ENCODE measurements at places on chromosomes 7 and 10.

DNA sequence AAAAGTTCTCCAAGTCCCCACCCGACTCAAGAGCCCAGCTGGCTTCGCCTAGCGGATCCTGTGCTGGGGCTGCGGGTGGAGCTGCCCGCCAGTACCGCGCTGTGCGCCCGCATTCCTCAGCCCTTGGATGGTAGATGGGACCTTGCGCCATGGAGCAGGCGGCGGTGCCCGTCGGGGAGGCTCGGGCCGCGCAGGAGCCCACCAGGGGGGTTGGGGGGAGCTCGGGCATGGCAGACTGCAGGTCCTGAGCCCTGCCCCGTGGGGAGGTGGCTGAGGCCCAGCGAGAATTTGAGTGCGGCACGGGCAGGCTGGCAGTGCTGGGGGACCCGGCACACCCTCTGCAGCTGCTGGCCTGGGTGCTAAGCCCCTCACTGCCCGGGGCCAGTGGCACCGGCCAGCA lies 57.0 kb downstream of the TBC1D12 start:
- DNase-seq, result no peak

GRCh38 chr7:7682861-7683260 lies 35.5 kb downstream of the RPA3 start:
- no peak for DNase-seq

DNA sequence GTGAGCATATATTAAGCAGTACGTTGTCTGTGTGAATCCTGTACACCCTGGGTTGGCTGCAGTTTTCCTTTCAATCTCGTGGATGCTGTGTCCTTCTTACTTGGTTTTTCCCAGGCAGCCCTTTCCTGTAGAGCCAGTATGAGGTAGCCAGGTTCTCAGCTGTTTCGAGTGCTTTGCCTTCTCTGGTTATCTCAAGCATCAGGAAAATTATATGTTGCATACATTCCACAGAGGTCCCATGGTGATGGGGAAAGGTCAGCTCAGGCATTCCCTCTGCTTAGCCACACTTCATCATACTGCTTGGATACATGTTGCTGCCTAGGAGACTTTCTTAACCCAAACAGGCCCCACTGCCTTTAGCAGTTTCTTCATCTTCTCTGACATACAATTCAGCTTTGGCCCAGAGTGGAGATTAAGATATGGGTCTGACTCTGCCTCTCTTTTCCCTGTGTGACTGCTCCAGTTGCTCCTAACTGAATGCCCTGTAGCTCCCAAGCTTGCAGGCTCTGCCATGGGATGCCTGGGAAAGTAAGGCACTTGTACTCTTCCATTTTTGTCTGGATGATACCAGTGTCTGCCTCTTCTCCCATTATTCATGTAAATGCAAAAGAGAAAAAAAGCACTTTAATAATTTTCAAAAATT lies 11.3 kb downstream of the GNAI1 start:
- DNase-seq, result no peak

GRCh38 chr7:19133886-19134285 lies 11.3 kb downstream of the FERD3L start:
- no peak for DNase-seq

GRCh38 chr7:101891936-101892640 lies 74.7 kb downstream of the CUX1 start:
- no peak for DNase-seq

GRCh38 chr7:96388620-96389383 lies 66.9 kb upstream of the SLC25A13 start:
- no peak for DNase-seq

- no peak for DNase-seq
These were observed 80.7 kb upstream of the BTBD16 start for GRCh38 chr10:122190176-122190943.

- no peak for DNase-seq
These were observed 629.8 kb downstream of the KCNMA1 start for GRCh38 chr10:77007834-77008233.

DNA sequence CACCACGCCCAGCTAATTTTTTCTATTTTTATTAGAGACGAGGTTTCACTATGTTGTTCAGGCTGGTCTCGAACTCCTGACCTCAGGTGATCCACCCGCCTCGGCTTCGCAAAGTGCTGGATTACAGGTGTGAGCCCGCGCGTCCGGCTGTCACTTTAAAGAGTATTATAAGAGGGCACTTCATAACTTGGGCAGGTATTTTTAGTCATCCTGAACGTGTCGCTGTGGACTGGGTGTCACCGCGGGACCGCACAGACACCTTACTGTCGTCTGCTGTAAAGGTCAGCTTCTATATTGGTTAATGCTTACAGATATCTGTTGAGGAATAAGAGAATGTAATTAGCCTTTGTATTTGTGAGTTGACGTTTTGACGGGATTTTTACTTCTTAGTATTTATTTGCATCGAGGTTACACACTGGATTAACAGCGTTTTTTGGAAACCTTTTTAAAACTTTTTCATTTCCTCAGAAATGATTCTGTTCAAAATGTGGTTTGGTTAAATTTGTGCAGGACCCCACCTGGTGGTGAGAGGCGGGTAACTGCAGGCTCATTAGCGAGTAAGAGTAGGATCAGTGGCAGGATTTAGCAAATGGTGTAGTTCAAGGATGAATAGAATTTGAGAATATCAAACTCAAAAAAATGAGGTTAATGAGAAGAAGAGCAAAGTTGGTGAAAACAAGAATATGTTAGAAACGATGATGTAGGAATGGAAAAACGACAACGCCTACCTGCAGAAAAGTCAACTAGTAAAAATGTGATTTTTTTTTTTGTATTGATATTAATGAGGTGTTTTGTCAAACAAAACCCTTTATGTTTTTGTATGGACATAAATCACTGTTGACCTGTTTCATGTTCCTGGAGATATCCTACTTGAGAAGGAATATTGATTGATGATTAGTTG lies 3.2 kb downstream of the DNAJB6 start:
- DNase-seq, result peak; percentile 74

GRCh38 chr7:150421831-150422230 lies 28.6 kb upstream of the GIMAP8 start:
- no peak for DNase-seq

- no peak for DNase-seq
These were observed 17.1 kb upstream of the GTPBP4 start for GRCh38 chr10:971150-971542.

GRCh38 chr7:70352088-70352487 lies 753.8 kb downstream of the AUTS2 start:
- DNase-seq, result no peak

DNA sequence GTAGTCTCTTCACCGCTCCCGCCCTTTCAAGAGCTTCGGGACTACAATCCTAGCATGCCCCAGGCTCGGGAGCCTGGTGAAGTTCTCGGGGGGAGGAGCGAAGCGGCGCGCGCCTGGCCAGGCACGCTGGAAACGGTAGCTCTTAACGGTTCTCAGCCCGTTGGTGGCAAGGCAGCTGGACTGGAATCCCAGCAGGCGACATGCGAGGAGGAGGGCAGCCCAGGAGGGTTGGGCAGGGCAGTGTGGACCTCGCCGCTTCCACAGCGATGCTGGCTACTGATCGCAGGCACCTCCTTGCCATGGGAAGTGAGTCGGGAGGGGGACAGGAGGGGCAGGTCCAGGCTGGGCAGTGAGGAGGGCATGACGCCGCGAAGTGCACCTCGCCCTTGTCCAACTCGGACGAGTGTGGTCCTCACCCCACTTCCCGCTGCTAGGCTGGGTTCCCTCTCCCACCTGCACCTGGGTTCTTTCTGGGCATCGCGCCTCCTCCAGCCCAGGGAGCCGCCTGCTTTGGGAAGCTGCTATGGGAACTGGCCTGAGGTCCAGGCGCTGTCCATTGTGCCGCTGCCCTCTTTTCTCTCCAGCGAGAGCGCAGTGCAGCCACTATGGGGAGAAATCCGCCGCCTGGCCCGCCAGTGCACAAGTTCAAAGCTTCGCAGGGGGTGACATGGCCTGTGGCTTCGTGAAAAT lies 367.8 kb upstream of the NUPR2 start:
- no peak for DNase-seq

GRCh38 chr7:158280448-158281144 lies 307.0 kb downstream of the PTPRN2 start:
- DNase-seq, result no peak

DNA sequence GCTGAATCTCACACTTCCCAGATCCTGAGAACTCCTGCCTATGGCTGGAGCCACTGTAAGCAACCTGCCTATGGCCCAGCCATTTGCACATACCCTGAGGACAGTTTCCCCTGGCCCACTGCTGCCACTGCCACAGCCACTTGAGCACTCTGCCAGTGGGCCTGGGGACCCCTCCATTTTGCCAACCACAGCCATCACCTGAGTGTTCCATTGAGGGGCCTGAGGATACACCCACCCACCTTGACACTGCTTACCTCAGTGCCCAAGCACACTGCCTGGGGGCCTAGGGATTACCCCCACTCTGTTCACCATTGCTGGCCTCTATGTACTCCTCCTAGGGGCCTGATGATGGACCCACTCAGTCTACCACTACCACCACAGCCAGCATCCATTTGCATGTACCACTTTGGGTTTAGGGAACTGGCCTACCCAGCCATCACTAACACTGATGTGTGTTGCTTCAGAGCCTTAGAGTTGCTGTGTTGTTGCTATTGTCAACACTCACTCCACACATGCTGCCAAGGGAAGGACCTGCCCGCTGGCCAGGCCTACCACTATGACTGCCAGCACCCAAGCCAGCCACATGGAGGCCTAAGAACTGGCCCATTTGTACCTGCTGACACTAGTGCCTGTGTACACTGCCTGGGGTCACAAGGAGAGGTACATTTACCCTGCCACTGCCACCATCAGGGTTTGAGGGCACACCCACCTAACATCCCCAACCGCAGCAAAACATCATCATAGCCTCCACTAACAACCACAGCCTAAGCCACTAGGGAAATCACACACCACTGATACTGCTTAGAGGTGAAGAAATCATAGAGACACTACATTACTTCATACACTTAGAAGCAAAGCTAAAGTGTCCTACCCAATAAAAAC lies 45.9 kb upstream of the ANTXRL start:
- no peak for DNase-seq

DNA sequence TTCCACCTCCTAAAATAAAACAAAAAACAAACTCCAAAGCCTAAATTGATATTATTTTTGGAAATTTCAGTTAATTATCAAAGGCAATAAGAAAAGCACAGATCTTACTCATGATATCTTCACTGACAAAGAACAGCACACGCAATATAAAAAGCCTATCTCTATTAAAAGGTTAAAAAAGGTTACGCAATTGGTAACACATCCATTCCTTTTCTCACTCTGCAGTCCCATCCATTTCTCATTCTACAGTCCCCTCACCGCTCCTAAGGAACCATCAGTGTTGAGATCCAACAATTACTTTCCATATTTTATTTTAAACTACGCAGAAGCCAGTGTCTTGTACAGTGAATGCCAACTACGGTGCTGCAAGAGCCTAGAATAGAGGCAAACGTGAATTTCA lies 1.3 kb downstream of the SEC61G start:
- no peak for DNase-seq

GRCh38 chr10:76769161-76769560 lies 868.4 kb downstream of the KCNMA1 start:
- DNase-seq, result no peak

GRCh38 chr7:44212018-44212417 lies 11.2 kb downstream of the YKT6 start:
- no peak for DNase-seq

DNA sequence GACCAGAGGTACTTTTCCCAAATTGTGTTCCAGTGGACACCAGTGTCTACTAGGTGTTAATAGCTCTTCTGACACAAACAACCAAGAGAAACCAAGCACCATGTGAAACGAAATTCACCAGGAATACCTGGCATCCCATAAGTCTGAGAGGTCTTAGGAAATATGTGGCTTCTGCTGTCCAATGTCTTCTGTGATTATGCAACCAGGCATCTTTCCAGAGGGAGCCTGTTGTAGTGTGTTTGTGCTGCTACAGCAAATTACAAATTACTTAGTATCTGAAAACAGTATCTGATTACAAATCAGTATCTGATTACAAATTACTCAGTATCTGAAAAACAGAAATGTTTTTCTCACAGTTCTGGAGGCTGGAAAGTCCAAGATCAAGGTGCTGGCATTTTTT lies 133.6 kb upstream of the NPVF start:
- DNase-seq, result no peak

GRCh38 chr7:108203537-108203936 lies 73.4 kb upstream of the LAMB4 start:
- DNase-seq, result no peak

DNA sequence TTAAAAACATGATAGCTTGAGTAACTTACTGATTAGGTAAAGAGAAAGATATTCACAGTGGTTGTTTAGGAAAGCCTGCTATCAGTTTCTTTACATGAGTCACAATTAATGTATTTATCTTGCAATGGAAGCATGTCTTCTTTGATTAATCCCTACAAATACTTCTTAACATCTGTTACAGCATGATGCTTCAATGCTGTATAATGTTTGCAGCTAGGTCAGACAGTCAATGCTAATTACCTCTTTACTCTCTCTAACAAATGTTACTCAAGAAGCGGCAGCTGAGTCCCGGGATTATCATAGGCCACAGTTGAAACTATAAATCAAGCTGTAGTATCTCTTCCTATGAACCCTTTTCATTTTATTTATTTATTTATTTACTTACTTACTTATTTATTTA lies 33.2 kb downstream of the ACBD5 start:
- DNase-seq, result no peak

DNA sequence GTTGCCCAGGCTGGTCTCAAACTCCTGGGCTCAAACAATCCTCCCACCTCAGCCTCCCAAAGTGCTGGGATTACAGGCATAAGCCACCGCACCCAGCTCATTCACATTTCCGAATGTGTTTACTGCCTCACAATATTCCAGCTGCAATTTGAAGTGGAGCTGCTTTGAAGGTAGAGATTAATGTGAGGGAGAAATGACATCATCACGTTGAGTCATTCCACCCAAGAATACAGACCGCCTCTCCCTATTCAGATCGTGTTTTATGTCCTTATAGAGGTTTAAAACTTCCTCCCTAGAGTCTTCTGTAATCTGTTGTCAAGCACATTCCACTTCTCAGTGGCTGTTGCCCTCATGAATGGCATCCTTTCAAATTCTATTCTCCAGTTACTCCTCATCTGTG lies 100.4 kb upstream of the PDGFA start:
- no peak for DNase-seq

GRCh38 chr10:43110338-43111071 lies 27.7 kb upstream of the CSGALNACT2 start:
- DNase-seq, result no peak

- no peak for DNase-seq
These were observed 134.7 kb downstream of the TMEM178B start for GRCh38 chr7:141208539-141208938.

- no peak for DNase-seq
These were observed 1120.6 kb downstream of the SORCS1 start for GRCh38 chr10:106043863-106044262.

GRCh38 chr7:90654718-90655427 lies 58.8 kb downstream of the CDK14 start:
- no peak for DNase-seq

Data from stimulated activated CD4-positive, alpha-beta T cell treated with anti-CD3 and anti-CD28 coated beads, Interleukin-12 subunit alpha, Interleukin-12 subunit beta, amount 100 ng/mL, for 48 hours (primary cell).